ENCODE measurements at places on chromosomes 6 and 20.

- DNase-seq: no peak
These were observed 130.8 kb upstream of the TNFAIP3 start for GRCh38 chr6:137736048-137736818.

DNA sequence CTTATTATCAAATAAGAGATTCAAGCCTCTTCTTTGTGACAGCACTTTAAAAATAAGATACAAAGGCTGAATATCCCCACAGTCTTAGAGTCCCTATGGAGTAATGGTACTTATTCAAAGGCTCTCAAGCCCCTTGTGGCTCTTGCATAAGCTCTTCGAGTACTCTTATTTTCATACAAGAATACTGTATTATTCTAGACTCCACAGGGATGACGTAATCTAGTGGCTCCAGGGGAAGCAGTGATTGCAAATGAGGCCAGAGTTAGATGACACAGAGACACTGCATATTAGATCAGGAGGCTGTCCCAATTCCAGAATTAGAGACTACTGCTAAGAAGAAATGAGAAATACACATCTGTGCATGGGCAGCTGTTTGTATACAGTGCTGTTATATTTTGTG, 1195.9 kb upstream of the MAP3K7 start:
- DNase-seq: no peak

DNA sequence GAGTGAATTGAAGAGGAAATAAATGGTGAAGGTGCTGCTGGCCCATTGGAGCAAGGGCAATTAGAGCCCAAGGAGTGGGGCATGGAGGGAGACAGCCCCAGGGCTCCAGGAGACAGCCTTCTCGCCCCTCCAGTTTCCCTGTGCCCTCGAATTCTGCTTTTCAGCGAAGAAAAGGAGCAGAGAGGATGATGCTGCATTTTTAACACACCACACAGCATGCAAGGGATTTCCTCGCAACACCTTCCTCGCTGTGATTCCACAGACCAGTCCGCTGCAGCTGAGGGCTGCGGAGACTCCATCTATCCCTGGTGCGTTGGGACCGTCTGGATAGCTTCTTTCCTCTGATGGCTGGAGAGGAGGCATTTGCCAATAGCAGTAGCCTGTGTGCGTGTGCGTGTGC, 41.7 kb downstream of the PTCHD4 start:
- no peak for DNase-seq

- DNase-seq: no peak
These were observed 8.7 kb downstream of the ANKS1A start for GRCh38 chr6:34897716-34898115.

GRCh38 chr20:60453388-60454246, 495.4 kb downstream of the CDH26 start:
- DNase-seq: no peak

DNA sequence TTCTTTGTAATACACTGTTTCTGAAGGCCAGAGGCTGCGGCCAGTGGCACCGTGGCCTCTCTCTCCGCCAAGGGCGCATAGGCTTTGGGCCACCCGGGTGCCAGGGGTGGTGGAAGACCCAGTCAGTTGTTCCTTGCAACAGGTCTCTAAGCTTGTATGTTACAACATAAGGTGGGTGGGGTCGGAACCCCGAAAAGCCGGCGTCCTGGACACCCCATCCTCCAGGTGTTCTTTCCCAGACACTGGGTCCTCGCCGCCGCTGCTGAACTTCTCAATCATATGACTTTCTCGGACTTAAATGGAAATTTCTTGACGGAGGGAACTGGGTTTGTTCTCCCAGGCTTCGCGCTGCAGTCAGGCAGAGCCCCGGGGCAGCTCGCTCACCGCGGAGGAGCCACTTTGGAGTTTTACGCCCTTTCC, 983 bp upstream of the KCNQ5 start:
- peak; percentile 18 for DNase-seq

DNA sequence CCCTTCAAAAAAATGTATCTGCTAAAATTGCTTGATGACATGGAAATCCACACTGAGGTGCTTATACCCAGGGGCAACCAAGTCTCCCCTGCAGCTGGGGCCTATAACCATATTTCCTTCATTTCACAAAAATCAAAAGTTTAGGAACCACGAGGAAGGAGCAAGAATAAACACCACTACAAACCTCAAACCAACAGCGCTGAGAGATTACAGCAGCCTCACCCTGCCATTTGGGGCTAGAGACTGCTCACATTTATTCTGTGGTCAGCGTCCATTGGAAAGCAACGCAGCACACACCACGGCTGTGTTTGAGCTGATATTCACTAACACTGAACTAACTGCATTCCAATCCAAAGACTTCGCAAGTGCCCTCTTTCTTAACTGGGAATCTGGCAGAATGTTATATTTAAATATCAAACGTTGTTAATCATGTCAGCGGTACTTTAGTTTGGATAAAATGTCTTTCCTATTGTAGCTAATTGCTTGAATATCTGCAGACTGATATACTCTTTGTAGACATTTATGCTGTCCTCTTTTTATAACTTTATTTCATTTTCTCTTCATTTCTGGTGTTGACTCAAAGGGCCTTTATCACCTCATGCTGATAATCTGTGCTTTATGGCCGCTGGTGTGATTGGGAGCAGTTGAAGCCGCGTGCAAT, 94.6 kb downstream of the FOXA2 start:
- DNase-seq: no peak

- DNase-seq: no peak
These were observed 1026.9 kb upstream of the ADGRB3 start for GRCh38 chr6:67608099-67608749.

- no peak for DNase-seq
These were observed 32.0 kb downstream of the CEP43 start for GRCh38 chr6:167031082-167031709.

GRCh38 chr6:15058200-15059061, 187.4 kb upstream of the JARID2 start:
- no peak for DNase-seq

- DNase-seq: no peak
These were observed 886.6 kb upstream of the ADGRB3 start for GRCh38 chr6:67748521-67748920.

- no peak for DNase-seq
These were observed 26.2 kb downstream of the CTCFL start for GRCh38 chr20:57498425-57499400.

GRCh38 chr20:946826-947225, 30.7 kb upstream of the ANGPT4 start:
- DNase-seq: no peak

- no peak for DNase-seq
These were observed 74.6 kb downstream of the RPP40 start for GRCh38 chr6:4929097-4929718.

GRCh38 chr6:67698534-67698933, 936.5 kb upstream of the ADGRB3 start:
- no peak for DNase-seq

DNA sequence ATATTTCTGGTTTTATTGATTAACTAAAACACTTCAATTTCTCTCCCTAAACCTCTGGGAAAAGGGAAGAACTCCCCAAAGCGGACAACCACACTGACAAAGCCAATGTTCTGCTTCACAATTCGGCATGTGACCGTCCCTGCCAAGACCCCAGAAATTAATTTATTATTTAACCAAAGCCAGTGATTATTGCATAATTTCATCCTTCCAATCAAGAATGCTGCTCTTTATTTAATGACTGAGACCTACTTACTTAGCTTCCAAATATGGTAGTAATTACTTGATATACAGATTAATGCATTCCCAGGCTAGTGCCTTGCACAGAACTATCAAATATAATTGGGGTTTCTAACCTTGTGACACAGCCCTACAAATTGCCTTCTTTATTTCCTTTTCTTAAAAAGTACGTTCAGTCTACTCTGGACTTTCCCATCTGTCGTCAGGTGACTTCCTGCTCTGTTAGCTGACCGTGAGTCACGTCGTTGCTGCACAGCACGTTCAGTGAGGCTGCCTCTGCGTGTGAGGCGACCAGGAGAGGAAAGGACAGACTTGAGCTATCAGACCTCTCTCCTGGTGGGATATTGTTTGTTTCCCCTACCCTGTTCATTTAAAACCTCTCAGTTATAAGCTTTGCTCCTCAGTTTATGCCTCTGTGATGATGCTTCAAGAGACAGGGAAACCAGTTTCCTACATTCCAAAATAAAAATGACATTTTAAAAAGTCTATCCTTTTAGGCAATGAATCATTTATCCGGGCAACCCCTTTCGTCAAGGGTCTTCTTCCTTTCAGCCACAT, 55.7 kb upstream of the TNFAIP3 start:
- no peak for DNase-seq

GRCh38 chr6:116996842-116997241, 119.8 kb downstream of the RFX6 start:
- no peak for DNase-seq

DNA sequence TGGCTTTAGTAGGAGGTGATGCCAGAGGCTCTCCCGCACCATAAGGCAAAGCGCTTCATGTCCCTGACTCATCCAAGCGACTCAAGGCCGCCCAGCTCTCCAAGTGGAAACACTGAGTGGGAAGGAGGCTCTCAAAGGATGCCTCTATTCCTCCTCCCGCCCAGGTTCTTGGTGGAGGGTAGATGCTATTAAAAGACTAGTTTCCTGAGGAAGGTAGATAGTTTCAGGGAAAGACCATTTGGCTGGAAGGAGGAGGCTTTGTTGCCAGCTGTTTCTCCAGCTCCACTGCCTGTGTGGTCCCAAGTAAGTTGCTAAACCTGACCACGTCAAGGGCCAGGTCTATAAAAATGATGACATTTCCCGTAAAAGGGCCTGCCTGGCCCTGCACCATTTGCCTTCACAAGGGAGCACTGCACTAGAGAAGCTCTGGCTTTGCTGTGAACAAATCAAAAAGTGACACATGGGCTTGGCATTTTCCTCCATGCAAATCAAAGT, 48.2 kb downstream of the GMDS start:
- DNase-seq: peak; percentile 83

DNA sequence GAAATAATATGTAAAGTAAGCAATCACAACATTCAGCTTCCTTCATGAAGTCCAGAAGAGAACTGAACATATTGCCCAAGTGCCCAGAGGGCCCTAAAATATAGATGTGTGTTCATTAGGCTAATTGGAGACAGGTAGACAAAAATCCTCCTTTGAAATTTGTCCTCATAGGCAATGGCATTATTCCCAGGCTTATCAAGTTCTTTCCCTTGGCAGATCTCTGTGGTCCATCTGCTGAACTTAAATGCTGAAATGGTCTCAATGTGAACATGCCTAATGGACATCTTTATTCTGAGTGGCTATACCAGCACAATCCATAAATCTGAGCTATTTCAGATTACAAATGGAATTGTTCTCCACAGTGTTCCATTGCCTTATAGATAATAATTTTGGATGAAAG, 79.0 kb upstream of the BMP5 start:
- no peak for DNase-seq

GRCh38 chr6:33279971-33280511, 3.1 kb downstream of the B3GALT4 start:
- no peak for DNase-seq

DNA sequence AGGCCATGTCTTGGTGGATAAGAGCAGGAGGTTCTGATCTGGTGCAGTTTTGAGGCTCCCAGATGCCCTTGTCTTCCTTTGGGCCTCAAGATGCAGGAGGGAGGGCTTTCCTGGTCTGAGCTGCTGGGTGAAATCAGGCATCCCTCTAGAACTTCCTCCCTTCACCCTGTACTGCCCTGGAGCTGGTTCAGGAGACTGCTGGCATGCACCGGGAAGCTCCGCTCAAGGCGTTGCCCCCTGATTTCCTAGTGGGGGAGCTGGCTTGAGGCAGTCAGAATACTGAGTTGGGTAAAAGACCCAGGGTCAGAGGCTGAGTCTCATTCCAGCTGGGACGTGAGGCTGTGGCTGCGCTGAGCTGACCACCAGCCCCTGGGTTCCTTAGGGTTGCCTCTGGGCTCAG, 12.0 kb downstream of the PHACTR3 start:
- no peak for DNase-seq

- no peak for DNase-seq
These were observed 63.9 kb upstream of the TENT5A start for GRCh38 chr6:81816380-81816779.

DNA sequence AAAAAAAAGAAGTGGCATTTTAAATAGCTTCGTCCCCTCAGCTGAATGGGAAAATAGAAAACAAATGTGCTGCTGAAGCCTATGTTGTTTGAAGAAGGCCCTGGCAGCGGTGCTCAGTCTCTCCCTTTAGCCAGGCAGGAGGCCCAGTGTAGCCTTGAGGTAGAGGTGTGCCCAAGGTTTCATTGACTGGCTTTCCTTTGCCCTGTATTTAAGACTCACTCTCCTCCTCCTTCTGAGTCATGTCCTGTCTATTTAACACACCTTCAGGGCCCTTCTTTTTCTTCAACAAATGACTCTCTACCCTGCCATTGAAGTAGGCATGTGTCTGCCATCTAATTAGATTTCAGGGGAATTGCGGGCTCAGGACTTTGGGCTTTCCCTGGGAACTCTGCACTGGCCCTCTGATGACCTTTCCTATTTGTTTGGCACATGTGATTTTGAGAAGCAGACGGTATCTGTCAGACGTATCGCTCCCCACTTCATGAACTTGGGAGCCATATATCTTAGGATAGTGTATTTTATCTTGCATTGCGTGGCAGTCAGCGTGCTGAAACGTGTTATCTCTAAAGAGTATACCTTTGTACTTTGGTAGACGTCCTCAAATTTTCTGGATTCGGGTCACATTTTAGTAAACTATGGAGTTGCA, 4.3 kb downstream of the TJAP1 start:
- no peak for DNase-seq

DNA sequence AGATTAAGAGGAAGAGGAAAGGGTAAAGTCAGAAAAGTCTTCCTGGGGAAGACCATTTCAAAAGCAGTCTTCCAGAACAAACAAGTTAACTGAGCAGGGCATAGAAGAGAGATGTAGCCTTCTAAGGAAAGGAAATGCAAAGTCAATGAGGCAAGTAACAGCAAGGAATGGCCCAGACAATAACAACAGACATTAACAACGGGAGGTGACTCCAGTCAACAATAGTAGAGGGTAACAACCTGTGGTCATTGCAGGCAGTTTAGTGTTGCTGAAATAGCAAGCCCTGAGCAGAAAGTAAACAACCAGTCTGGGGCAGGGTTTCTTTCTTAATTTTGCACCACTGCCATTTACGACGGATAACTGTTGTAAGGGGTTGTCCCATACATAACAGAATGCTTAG, 2.1 kb downstream of the MDN1 start:
- no peak for DNase-seq

Data from posterior cingulate gyrus (tissue), 11 donors.